ENCODE measurements at places on chromosomes 2 and 18.

DNA sequence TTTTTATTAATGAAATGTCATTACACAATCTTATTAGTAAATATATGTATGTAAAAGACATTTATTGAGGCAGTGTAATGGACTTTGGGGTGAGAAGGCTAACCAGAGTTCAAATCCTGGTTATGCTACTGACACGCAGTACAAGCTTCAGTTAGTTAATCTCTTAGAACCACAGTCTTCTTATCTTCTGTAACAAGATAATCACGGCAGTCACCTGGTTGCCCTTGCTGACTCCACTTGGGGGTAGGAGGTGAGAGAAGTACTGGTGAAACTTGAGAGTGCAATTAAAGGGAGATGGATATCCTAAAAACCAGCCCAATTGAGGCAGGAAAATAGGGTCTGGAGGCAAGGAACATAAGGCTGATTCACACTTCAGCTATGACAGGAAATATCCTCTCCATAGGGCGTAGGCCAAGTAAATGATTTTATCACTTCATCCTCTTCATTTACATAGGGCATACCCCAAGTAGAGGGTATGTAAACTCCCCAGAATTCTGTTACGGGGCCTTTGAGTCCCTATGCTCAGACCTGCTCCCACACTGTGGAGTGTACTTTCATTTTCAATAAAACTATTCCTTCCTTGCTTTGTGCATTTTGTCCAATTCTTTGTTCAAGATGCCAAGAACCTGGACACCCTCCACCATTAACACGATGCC, 21.3 kb downstream of the SKA1 start:
- DNase-seq, result no peak

- DNase-seq, result peak; percentile 14
These were observed 90.3 kb upstream of the PHLPP1 start for GRCh38 chr18:62625019-62625418.

- peak; percentile 44 for DNase-seq
These were observed 500 bp downstream of the LIMS1 start for GRCh38 chr2:108534584-108535356.

DNA sequence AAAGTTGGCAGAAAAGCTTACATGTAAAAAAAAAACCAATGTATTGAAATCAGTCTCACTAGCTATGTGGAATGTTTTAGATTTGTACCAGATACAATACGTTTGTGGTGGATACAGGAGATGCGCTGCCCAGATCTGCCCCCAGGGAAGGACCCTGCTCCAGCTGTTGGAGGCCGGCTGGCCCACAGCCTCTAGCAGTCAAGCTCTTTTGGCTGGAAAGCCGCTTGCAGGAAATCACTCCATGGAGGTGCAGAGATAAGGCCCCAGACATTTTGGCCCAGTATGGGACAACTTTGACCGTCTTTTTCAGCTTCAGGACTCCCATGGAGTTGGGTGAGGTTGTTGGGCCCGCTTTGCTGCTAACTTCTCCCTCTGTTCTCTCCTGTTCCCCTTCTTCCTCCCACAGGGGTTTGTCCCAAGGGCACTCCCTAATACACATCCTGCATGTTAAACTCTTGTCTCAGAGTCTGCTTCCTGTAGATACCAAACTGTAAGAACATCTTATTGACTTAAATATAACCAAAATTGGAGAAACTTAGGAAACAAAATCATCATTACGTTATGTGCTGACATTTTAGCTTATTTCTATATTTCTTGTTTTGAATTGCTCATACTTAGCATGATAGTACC, 1.7 kb upstream of the QPCT start:
- DNase-seq, result no peak

- DNase-seq, result peak; percentile 83
These were observed 147.8 kb upstream of the MAP3K20 start for GRCh38 chr2:172927641-172928357.

Data from lung microvascular endothelial cell (primary cell).